ENCODE measurements at places on chromosomes 5 and 9.

- no peak for DNase-seq
Measured at GRCh38 chr5:134451936-134452505, 40.3 kb upstream of the CDKN2AIPNL start.

GRCh38 chr9:14752871-14753270 lies 30.3 kb upstream of the CER1 start:
- no peak for DNase-seq

GRCh38 chr5:175309218-175309810 lies 134.7 kb downstream of the DRD1 start:
- DNase-seq: no peak

DNA sequence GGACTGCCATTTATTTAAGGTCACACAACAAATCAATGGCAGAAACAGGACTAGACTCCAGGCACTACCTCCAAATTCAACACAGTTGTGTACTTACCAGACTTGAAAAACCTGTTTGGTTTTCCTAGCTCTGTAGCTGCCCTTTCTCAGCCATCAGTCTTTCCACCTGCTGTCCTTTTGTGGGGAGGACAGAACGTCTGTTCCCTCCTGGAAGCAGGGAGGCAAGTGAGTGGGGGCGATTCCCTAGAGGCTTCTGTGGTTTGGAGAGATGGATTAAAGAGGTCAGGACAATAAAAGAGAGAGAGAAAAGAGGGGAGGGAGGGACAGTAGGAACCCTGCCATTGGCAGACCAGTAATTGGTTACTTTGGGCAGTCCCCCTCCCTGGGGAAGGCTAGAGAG lies 14.7 kb downstream of the ASTN2 start:
- no peak for DNase-seq

DNA sequence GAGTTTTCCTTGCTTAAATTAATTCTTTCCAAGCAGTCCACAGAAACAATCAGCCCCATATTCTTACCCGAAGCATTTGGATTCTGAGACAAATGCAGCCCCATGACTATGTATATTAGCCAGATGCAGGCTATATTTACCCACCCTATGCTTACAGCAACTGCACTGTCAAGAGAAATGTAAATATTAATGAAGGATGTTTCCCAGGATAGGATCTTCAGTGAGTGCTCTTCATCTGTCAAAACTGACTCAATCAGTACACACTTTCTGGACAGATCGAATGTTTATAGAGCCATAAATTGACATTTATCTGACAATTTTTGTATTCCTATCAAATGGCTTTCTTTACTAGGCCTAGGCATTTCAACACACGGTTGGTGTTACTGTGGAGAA lies 725.3 kb upstream of the SEMA6A start:
- DNase-seq: no peak

DNA sequence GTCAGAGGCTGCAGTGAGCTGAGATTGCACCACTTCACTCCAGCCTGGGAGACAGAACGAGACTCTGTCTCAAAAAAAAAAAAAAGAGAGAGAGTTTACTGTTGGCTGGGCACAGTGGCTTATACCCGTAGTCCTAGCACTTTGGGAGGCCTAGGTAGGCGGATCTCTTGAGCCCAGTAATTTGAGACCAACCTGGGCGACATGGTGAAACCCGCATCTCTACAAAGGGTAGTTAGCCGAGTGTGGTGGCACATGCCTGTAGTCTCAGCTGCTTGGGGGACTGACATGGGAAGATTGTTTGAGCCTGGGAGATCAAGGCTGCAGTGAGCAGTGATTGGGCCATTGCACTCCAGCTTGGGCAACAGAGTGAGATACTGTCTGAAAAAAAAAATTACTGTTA lies 12.6 kb downstream of the HABP4 start:
- DNase-seq: no peak

- DNase-seq: peak; percentile 65
Measured at GRCh38 chr9:114898741-114899140, 31.6 kb downstream of the TNFSF8 start.

- no peak for DNase-seq
Measured at GRCh38 chr5:1429496-1429895, 15.7 kb downstream of the SLC6A3 start.

DNA sequence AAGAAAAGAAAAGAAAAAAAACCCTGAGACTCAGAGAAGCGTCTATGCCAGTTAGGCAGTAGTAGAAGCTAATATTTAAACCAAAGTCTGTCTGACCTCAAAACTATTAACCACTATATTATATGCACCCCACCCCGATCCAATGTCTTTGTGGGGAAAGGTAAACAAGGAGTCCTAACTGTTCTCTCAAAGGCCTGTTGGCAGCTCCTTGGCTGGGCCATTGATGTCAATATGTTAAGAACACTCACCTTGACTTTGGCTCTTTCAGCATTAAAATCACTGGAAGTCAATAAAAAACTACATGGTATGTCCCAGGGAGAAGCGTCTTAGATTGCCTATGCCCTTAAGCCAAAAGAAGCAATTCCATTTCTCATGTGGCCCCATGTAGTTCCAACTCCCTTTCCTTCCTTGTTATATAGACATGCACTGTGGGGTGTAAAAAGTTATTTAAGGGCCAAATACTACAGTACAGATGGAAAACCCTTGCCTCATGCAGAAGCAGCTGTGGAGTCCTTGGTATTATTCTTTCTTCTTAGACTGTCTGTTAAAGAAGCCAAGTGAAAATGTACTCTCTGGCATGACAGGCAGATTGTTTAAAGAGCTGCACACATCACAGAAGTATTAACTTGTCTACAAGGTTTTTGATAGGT lies 308.6 kb upstream of the RPS23 start:
- DNase-seq: no peak

- no peak for DNase-seq
Measured at GRCh38 chr9:133807818-133808217, 69.7 kb upstream of the SARDH start.
